ENCODE measurements at places on chromosomes 11 and 22.

DNA sequence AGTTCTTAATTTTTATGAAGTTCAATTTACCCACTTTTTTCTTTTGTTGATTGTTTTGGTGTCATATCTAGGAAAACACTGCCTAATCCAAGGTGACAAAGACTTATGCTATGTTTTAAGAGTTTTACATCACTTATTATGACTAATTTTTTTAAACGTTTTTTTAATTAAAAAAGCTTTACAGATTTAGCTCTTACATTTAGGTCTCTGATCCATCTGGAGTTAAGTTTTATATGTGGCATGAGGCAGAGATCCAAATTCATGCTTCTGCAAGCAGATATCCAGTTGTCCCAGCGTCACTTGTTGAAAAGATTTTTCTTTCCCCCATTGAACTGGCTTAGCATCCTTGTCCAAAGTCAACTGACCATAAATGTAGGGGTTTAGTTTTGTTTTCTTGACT lies 72.6 kb downstream of the PACSIN2 start:
- DNase-seq: no peak

GRCh38 chr11:104872393-104872792 lies 25.9 kb downstream of the CASP12 start:
- DNase-seq: no peak

DNA sequence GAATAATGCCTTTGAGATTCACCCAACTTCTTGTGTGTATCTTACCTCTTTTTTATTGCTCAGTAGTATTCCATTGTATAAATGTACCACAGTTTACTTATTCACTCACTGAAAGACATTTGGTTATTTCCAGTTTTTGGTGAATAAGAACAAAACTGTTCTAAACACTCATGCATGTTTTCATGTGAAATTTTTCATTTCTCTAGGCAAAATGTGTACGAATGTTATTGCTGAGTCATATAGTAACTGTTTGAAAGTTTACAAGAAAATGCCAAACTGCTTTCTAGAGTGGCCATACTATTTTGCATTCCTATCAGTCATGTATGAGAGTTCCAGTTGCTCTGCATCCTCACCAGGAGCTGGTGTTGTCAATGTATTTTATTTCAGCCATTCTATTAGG lies 8.8 kb upstream of the EMSY start:
- DNase-seq: no peak

DNA sequence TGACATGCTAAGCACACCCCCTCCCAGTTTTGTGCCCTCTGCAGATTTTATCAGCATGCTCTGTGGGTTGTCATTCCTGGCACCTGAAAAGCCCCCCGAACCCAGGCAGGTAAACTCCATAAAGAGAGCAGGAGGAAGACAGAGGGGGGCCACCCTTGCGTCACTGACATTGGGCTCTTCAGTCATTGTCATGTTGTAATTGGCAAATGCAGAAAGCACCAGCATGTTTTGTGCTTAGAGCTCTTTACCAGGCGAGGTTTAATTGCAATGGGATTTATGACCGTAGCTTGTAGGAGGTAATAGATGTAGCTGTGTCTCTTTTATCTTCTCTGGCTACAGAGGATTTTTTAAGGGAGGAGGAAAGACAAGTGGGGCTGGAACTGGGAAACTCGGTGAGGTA lies 201.7 kb downstream of the GRIK4 start:
- DNase-seq: no peak

- DNase-seq: no peak
These were observed 101.7 kb downstream of the DEUP1 start for GRCh38 chr11:93432247-93432646.

DNA sequence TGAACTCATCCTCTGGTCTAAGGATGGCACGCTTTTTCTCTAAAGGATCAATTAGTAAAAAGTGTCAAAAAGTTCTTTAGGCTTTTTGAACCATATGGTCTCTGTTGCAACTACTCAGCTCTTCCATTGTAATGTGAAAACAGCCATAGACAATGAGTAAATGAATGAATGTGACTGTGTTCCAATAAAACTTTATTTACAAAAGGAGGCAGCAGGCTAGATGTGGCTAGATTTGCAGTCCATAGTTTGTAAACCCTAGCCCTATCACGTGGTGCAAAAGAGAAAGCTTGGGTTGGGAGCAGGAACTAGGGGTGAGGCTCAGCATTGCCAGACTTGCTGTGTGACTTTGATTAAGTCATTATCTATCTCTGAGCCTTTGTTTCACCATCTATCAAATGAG lies 5.4 kb upstream of the NPAS4 start:
- no peak for DNase-seq

DNA sequence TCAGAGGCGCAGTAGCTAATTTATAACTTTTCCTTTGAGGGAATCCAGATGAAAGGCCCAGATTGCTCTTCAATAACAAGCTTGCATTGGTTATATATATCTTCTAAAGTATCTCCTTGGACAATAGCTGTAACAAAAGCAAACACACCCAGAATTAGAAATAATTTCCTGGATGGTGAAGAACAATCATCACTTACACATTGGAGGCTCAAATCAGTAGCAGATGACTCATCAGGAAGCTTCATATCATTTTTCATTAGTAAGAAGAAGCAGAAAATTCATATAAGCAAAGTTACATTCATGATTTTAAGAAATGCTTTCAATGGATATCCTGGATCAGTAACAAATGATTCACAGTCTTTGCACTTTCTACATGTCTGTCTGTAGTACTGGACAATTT lies 173.6 kb upstream of the CCDC90B start:
- no peak for DNase-seq

DNA sequence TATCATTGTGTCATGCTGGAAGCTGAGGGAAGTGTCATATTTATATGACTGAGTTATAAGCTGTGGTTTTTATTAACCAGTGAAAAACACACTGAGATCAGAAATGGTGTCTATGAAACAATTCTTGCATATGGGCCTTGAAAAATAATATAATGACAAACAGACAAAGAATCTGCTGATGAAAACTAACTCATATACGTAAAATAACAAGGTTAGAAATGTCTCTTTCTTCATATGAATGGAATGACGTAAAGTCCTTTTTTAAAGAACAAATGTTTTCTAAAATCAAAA lies 48.8 kb upstream of the PHF21B start:
- DNase-seq: no peak

- DNase-seq: no peak
These were observed 406.5 kb upstream of the CCDC90B start for GRCh38 chr11:83692675-83693074.

DNA sequence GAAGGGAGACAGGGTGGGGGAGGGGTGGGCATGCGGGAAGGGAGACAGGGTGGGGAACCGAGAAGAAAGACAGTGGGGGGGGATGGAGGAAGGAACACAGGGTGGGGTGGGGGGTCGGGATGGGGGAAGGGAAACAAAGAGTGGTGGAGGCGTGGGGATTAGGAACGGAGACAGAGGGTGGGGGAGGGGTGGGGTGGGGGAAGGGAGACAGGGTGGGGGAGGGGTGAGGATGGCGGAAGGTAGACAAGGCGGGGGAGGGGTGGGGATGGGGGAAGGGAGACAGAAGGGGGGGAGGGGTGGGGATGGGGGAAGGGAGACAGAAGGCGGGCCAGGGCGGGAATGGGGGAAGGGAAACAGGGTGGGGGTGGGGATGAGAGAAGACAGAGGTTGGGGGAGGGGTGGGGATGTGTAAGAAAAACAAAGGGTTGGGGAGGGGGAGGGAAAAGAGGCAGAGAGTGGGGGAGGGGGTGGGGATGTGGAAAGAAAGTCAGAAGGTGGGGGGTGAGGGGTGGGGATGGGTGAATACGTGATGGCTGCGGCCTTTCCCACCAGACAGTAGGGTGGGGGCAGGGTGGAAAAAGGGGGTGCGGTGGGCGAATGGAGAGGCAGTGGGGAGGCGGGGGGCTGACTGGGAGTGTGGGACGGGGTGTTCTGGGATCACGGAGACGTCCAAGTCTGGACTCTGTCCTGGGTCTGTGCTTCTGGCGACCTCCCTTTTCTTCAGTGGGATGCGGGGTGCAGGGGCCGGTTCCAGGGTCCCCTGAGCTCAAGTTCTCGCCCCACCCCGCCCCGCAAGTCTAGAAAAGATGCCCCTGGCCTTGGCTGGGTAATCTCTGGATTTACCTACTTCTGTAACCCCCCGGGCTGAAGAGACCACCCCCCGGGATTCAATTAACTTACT lies 744 bp downstream of the PRAME start:
- no peak for DNase-seq

- DNase-seq: no peak
These were observed 116.8 kb downstream of the TRIM44 start for GRCh38 chr11:35779409-35779808.

GRCh38 chr11:45768486-45768885 lies 36.5 kb upstream of the SLC35C1 start:
- no peak for DNase-seq

GRCh38 chr22:43000441-43001175 lies 14.3 kb downstream of the PACSIN2 start:
- no peak for DNase-seq

DNA sequence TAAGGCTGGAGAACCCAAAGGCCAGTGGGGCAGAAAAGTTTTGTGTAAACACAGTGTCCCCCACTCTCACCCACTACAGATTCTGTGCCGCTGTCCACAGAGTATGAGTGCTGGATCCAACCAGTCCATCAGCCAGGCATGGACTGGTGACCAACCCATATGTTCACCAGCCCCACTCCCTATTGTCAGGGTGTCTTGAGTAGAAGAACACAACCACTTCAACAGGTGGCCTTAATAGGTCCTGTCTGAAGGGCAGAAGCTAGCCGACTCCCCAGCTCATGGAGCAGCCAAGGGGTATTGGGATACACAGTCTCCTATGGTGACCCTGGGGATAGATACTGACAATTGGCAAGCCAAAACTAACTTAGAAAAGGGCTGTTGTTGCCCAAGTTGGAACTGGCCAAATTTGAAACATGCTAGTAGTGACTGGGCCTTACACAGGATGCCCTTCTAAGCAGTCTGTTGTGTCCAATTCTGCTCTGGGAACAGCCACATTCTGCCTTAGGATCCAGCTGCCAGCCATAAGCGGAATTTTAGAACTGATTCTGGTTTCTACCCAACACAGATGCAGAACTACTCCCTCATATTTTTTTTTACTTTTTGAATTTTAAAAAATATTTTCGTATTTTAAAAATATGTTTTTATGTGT lies 19.8 kb upstream of the PGM2L1 start:
- no peak for DNase-seq

GRCh38 chr11:9263840-9264315 lies 1.3 kb downstream of the DENND5A start:
- DNase-seq: peak; percentile 26

DNA sequence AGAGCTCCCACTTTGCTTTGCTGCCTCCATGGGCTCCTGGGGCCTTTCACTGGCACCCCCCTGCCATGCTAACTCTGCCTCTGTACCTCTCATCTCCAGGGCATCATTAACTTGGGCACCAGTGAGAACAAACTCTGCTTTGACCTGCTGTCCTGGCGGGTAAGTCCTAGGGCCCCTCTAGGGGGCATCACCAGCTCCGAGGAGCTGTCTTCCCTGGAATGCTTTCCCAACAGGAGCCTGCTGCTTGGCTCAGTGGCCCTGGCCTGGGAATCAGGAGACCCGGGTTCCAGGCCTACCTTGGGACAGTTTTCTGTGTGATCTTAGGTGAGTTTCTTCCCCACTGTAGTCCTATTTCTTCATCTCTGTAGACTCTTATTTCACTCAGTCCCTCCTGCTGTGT lies 5.1 kb downstream of the ACCS start:
- no peak for DNase-seq

GRCh38 chr11:62702246-62702645 lies 5.0 kb downstream of the BSCL2 start:
- no peak for DNase-seq

DNA sequence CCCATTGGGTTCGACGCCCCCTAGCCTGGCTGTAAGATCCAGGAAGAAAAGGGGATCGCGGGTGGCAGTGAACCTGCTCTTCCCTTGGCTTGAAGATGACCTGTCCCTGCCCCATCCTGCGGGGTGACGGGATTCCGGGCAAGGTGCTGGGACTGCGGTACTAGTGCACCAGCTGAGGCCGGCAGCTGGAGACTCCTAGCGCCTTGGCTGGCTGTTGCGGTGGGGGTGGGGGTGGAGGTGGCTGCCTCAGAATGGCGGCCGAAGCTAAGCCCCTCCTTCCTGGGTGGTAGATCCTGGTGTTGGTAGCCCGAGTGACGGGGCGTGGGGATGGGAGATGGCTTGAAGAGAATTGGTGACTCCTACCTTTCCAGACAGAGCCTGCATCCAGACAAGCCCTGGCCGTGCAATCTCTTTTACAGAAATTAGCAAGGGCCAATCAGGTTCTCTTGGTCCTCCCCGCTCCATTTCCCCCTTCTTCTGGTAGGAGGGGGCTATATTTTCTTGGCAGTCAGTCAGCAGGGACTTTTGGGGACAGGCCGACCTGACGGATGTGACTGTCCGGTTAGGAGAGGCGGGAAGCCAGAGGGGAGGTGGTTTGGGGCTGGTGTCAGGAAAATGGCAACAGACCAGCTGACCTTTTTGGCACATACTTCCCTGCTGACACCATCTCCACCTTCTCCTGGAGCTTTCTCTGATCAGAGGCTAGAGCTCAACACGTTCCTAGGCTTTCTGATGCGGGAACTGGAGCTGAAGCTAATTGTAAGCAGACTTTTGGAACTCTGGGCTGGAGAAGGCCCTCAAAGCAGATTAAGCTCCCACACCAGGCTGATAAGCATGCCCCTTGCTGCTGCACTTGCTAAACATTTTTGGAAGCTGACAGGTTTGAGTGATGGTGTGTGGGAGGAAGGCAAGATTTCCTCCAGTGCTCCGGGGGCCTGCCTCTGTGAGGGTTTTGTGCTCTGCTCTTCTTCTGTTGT lies 2.0 kb downstream of the NAV2 start:
- no peak for DNase-seq

GRCh38 chr11:111627591-111627990 lies 25.3 kb downstream of the SIK2 start:
- no peak for DNase-seq

- no peak for DNase-seq
These were observed 39.3 kb downstream of the RIBC2 start for GRCh38 chr22:45452565-45453379.

DNA sequence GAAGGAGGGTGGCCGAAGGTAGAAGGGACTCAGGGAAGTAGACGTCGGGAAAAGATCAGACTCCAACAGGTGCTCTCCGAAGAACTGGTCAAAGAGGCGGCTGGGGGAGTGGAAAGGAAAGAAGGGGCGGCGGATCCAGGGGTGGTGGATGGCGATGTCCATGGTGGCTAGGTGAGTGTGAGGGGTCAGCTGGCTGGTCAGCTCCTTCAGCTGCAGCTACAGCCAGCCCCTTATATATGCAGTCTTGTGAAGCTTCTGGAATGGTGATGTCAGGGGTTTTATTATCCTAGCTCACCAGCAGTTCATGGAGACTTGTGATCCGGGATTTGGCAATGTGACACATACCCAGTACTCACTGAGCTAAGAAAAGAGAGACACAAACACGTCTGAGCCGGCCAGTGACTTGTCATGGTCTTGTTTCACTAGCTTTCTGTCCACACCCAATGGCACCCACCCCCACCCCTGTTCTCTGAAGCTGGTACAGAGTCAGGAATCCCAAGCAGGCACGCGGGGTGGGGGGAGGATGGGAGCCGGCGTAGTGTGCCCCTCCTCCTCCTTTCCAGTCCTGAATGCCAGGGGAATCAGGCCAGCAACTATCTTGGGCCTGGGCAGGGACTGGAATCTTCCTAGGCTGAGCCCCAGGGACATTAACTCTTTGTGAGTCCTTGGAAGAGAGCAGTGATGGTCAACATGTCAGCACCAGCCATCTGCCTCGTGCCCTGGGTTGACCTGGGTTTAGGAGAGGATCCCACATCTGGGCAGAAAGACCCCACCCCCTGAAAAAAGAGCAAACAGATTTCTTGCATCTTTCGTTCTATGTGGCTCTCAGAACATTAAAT lies at the start of gene CRYAB:
Gene CRYAB, minus strand, starts transcription at position 208 of the 839 bp plus-strand sequence. Its CDS starts 46 bp downstream, at position 162.
- DNase-seq: peak; percentile 93
